Activated naive CD8-positive, alpha-beta T cell treated with anti-CD3 and anti-CD28 coated beads, Interleukin-2, amount 10 ng/mL, durations not matched to agents 7 days and 5 days (primary cell): ENCODE measurements at places on chromosomes 5 and 9. TPM values are rescaled to one million over a fixed set of nuclear protein-coding genes. Genes with fewer than 3 reads are reported as not detected.

DNA sequence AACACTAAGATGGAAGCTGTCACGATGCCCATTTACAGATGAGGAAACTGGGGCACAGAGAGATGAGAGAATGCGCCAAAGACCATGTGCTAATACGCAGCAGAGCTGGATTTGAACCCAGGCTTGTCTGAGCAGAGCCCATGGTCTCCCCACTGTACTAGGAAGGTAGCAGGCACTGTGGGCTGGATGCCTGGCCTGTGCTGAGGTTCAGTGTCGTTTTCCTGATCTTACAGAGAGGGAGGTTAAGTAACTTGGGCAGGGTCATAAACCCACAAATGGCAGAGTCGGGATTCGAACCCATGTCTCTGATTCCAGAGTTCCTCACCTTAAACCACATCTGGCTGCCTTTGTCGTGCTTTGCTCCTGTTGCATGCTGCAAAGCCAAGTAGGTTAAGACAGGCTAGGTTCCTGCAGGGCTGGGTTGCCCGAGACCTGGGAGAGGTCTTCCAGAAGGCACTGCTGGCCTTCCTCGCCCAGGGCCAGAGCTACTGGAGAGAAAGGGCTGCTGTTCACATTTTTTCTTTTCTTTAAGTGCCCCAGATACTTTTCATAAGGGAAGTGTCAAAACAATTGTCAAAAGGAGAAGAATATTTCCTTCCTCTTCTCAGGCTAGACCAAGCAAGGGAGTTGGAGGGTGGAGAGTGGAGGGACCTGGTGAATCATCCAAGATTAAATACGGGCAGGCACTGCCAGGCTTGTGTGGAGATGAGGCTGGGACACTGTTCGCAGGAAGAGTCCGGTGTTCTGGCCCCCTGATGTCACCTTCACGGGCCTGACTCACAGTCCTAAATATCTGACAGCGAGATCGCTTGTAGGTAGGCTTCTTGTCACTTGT, 3.2 kb downstream of the NEK6 start:
- no peak overlapping the region for H3K4me3 ChIP-seq
- H3K27ac ChIP-seq, result no peak overlapping the region
- DNase-seq, result no peak
- H3K4me1 ChIP-seq, result peaks cover 27% of the 10 kb centered on the region

DNA sequence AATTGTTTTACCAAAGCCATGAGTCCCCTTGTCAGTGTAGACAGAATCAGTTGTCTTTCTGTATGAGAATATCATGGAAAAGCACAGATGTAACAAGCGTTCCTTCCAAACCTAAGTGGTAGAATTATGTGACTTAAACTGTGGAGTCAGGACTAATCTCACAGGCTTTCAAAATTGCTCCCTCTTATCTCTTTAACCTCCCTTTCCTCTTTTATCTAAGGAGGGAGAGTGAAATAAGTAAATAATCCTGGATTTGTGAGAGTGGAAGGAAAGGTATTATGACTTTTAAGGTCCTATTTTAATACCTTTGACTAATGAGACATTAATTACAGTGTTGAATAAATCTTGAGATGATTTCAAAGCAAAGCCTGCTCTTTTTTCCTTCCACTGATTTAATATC, 52.4 kb upstream of the LIFR start:
- H3K4me1 ChIP-seq, result no peaks in the 10 kb centered on the region

Gene RAB14
- 70.5 TPM for total RNA-seq

Gene FBLL1
- total RNA-seq, result not detected

Gene WDR5
- 37.6 TPM for total RNA-seq

- no peaks in the 10 kb centered on the region for H3K27me3 ChIP-seq
- H3K4me3 ChIP-seq, result no peak overlapping the region
- H3K4me1 ChIP-seq, result no peaks in the 10 kb centered on the region
- H3K27ac ChIP-seq, result no peak overlapping the region
- no peak for DNase-seq
These were observed 50.5 kb upstream of the ICE1 start for GRCh38 chr5:5371957-5372356.

- H3K27ac ChIP-seq, result no peak overlapping the region
- DNase-seq, result no peak
- no peaks in the 10 kb centered on the region for H3K4me1 ChIP-seq
- H3K36me3 ChIP-seq, result peaks cover 3% of the 10 kb centered on the region
- H3K4me3 ChIP-seq, result no peak overlapping the region
- H3K27me3 ChIP-seq, result no peaks in the 10 kb centered on the region
These were observed 96.0 kb upstream of the ITGA2 start for GRCh38 chr5:52893105-52893504.

Gene SEC16A
- 88.0 TPM for total RNA-seq

GRCh38 chr9:104927912-104928740, at the start of gene ABCA1:
ABCA1 (minus strand) TSS chr9:104928155; CDS start chr9:104903679, 24,476 bp downstream.
- peak within 1 kb of the TSS; percentile 87 for H3K4me3 ChIP-seq
- H3K36me3 ChIP-seq, result no peaks in the 10 kb centered on the region
- peaks cover 12% of the 10 kb centered on the region for H3K4me1 ChIP-seq
- H3K27me3 ChIP-seq, result peaks cover 50% of the 10 kb centered on the region
- DNase-seq, result peak; percentile 64

Gene ADGRD2
- not detected for total RNA-seq

Gene PHF24
- total RNA-seq, result not detected

- DNase-seq, result no peak
- peaks cover 4% of the 10 kb centered on the region for H3K4me1 ChIP-seq
- H3K27me3 ChIP-seq, result no peaks in the 10 kb centered on the region
- peaks cover 3% of the 10 kb centered on the region for H3K36me3 ChIP-seq
- no peak overlapping the region for H3K27ac ChIP-seq
- H3K4me3 ChIP-seq, result no peak overlapping the region
These were observed 69.3 kb downstream of the CRB2 start for GRCh38 chr9:123425261-123425821.

DNA sequence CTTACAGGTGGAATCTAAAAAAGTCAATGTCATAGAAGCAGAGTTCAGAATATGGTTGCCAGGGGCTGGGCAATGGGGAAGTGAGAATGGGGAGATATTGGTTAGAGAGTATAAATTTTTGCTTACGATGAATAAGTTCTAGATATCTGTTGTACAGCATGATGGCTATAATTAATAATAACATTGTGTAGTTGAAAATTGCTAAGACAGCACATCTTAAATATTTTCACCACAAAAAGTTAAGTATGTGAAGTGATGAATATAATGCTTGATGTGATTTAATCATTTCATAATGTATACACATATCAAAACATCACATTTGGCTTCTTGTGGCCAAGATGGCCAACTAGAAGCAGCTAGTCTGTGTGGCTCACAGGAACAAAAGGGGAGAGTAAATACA, 425.9 kb upstream of the ACO1 start:
- DNase-seq, result no peak
- no peaks in the 10 kb centered on the region for H3K27me3 ChIP-seq
- H3K4me3 ChIP-seq, result no peak overlapping the region
- H3K36me3 ChIP-seq, result no peaks in the 10 kb centered on the region
- H3K27ac ChIP-seq, result no peak overlapping the region
- no peaks in the 10 kb centered on the region for H3K4me1 ChIP-seq

DNA sequence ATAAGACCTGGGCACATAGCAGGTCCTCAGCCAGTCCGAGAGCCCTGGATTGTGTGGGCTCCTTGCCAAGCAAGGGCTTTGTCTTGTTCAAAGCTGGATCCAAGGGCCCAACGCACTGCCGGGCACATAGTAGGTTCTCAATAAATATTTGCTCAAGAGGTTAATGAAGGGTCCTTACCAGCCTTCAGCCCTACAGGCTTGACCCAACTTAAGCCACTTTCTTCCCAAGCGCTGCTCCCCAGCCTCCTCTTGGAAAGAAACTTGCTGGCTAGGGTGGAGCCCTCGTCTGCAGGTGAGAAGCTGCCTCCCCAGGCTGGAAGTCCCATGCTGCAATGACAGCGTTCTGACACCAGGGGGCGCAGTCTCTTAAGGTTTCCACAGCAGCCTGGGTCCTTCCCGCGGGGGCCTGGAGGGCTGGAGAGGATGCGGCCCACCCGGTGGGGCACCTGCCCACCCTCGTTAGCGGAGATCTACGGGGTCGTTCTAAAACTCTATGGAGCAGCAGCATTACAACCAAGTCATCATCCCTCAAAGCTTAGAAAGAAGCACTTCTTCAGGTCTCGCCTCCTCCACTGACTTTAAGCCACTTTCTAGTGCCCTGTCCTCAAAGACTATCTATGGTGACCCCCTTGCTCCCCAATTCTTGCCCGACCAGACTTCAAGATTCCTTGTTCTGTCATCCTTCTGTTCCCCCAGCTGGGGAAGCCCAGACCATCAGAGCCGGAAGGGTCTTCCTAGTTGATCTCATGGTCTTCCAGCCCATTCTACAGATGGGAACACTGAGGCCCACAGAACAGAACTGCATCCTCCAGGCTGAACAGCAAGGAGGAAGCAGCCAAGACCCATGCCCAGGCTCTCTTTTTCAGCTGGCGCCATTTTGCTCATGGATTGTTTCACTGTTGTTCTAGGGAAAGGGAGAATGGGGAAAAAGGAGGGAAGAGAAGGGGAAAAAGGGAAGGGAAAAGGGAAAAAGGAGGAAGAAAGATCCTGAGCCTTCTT, 115.4 kb downstream of the LHX2 start:
- H3K27me3 ChIP-seq, result peaks cover 10% of the 10 kb centered on the region
- H3K27ac ChIP-seq, result peak overlapping the region; percentile 5
- H3K4me3 ChIP-seq, result no peak overlapping the region
- DNase-seq, result peak; percentile 85
- no peaks in the 10 kb centered on the region for H3K36me3 ChIP-seq
